ENCODE measurements at places on chromosomes 1 and 21. TPM values are rescaled to one million over a fixed set of nuclear protein-coding genes. Genes with fewer than 3 reads are reported as not detected.

Gene IL6R
- polyA plus RNA-seq, result 73.0 TPM

Gene SEMA4A
- polyA plus RNA-seq, result 1.3 TPM

Gene ETV3
- polyA plus RNA-seq, result 11.2 TPM

Gene FCRL5
- polyA plus RNA-seq, result not detected

Gene SPRR2A
- not detected for polyA plus RNA-seq

DNA sequence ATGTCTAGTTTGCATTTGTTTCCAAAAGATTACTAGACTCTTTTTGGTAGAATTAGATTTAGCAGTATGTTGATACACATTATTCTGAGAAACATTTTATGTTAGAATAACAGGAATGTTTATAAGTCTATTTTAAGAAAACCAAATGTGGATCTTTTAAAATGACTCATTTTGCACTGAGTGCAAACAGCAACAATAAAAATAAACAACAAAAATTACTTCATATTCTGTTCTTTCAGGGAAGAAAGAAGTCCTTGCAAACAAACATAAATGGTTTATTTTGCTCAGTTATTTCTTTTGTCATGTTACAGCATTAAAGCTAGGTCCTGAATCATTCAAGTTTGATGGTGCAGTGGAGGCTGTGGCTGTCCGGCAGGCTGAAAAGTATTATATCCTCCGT, 106.8 kb upstream of the TENT5C start:
- no peaks in the 10 kb centered on the region for H3K27me3 ChIP-seq
- DNase-seq, result no peak
- no peaks in the 10 kb centered on the region for H3K4me1 ChIP-seq
- H3K36me3 ChIP-seq, result peaks cover 6% of the 10 kb centered on the region

GRCh38 chr1:198620218-198620617, 18.6 kb upstream of the PTPRC start:
- peak overlapping the region; percentile 18 for H3K4me3 ChIP-seq
- H3K4me1 ChIP-seq, result peaks cover 100% of the 10 kb centered on the region
- no peaks in the 10 kb centered on the region for H3K36me3 ChIP-seq
- peak overlapping the region; percentile 73 for H3K27ac ChIP-seq
- no peaks in the 10 kb centered on the region for H3K27me3 ChIP-seq

DNA sequence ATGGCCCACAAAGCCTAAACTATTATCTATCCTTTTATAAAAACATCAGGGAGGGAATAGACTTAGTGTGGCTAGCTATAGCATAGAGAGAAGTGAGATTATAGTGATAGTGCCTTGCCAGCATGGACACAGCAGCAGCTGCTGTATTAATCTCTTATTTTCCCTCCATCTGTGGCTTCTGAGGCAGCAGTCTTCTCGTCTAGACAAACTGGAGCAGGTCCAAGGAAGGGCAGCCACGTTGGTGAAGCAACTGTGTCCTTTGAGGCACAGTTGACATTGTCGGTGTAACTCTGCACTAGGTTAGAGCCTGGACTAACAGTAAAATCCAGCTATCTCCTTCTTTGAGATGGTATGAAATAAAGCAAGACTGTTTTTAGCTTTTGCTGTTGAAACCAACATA, 131.3 kb downstream of the CACHD1 start:
- no peaks in the 10 kb centered on the region for H3K27me3 ChIP-seq
- H3K36me3 ChIP-seq, result no peaks in the 10 kb centered on the region
- no peak overlapping the region for H3K27ac ChIP-seq
- H3K4me1 ChIP-seq, result no peaks in the 10 kb centered on the region
- no peak for DNase-seq

GRCh38 chr1:201269281-201269680, 14.0 kb upstream of the PKP1 start:
- H3K36me3 ChIP-seq, result no peaks in the 10 kb centered on the region
- DNase-seq, result no peak
- no peak overlapping the region for H3K27ac ChIP-seq
- H3K4me3 ChIP-seq, result no peak overlapping the region
- no peaks in the 10 kb centered on the region for H3K27me3 ChIP-seq

DNA sequence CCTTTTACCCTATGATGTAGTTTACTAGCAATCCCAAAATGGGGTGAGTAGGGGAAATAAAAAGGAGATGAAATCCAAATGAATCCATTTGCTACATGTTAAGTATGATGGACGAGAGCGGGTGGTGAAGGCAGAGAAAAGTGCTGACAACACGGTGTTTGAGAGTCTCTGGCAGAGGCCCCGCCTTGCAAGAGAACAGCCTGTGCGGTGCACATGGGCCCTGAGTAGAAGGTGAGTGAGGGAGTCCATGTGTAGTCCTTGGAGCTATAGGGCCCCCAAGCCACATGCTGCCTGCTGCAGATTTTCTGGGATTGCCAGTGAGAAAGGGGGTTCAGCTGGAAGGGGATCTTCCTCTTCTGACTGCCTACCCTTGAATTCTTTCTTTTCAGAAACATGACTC, 177.1 kb downstream of the TNR start:
- no peaks in the 10 kb centered on the region for H3K36me3 ChIP-seq
- H3K4me3 ChIP-seq, result no peak overlapping the region
- no peaks in the 10 kb centered on the region for H3K4me1 ChIP-seq
- no peaks in the 10 kb centered on the region for H3K27me3 ChIP-seq
- no peak overlapping the region for H3K27ac ChIP-seq
- DNase-seq, result no peak

DNA sequence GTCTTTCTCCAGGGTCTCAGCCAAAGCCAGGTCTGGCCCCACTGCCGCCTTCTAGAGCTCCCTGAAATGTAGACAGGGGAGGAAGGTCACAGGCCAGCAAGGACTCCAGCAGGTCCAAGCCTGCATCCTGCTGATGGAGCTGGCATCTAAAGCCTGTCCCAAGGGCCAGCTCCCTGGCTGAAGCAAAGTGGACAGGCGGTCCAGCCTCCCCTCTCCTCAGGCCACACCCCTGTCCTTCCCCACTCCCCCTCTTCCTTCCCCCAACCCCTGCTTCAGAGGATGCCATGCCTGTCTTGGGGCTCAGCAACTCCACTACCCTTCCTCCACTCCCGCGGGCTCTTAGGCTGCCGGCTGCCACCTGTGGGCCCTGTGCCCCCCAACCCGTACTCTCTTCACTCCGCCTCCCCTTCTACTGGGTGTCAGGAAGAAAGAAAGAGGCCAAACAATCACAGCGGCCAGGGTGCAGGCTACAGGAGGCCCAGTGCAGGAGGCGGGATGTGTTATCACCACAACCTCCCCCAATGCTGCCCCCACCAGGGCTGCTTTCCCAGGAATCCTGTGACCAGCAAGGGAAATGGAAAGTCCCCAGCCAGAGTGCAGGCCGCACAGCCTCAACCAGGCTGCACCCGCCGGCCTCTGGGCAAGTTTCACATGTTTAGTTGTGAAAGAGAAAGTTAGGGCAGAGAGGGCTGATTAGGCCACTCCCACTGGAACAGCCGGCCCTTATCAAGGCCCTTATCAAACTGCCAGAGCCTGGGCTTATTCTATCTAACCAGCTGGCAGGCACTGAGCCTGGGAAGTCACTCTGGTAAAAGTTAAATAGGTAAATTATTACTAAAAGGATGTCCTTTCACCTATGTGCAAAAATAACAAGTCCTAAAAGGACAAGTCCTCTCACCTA, 34.1 kb downstream of the ACOT7 start:
- H3K27ac ChIP-seq, result peak overlapping the region; percentile 76
- peak; percentile 50 for DNase-seq
- no peaks in the 10 kb centered on the region for H3K27me3 ChIP-seq
- H3K4me1 ChIP-seq, result peaks cover 54% of the 10 kb centered on the region
- no peaks in the 10 kb centered on the region for H3K36me3 ChIP-seq

DNA sequence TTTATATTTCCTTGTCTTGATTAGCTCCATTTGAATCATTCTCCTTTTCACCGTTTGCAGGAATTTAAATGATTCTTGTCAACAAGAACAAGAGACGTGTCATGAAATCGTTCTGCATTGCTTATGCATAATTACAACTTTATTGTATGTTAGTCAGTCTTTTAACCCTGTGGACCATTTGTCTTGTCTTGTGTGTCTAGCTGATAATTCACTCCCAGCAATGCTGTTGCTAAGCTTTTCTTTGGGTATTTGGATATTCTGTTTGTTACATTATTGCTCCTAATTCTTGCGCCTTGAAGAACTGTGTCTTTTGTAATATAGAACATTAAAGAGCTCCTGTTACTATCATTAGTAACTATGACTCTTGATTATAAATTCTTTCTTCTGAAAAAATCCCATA, 311.9 kb downstream of the RYR2 start:
- H3K36me3 ChIP-seq, result no peaks in the 10 kb centered on the region
- no peak for DNase-seq
- no peak overlapping the region for H3K4me3 ChIP-seq

All from CD4-positive, alpha-beta memory T cell (primary cell).